NCI-H2029 treated with DMSO at 0.1 percent for 48 hours (cell line): ENCODE measurements at places on chromosomes 2 and 18.

DNA sequence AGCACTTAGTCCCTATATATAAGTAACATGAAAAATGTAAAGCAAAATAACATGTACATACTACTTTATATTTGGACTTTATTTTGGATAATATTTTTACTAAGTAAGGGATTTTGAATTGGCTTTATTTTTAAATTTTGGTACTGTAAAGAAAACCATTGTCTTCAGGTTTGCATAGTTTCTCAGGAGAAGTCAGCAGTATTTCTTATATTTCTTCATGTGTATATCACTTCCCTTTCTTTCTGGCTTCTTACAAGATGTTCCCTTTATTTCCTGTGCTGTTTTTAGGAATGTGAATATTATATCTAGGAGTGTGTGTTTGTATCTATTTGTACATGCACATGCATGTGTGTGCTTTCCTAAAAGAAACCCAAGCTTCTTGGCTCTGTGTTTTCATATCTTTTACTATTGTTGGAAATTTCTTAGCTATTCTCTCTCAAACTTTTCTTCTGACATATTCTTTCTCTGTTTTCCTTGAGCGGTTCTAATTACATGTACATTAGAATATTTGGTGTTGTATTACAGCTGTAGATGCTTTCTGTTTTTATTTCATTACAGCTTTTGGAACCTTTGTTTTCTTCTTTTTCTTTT, 1549.7 kb upstream of the ACVR2A start:
- no peak for DNase-seq

GRCh38 chr2:85753035-85753524, 711 bp upstream of the ATOH8 start:
- DNase-seq = no peak

DNA sequence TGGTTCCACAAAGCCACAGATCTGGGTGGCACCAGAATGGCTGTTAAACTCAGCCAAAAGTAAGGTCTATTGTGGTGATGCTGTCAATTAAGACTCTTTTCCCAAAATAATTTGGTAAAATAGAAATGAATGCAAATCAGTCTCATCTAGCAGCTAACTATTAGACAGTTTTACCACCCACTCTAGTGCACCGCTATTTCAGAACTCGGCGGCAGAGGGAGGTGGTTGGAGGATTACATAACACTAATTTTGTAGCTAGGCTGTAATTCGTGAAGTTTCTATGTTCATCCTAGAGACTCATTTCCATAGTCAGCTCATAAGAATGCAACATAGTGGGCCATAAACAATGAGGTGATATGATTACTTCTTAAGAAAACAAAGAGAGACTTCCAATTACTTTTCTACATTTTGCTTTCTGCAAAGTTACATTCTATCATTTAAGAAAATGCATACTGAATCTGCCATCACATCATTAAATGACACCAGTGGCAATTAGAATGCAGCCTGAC, 413.8 kb downstream of the FBXO15 start:
- DNase-seq = no peak

DNA sequence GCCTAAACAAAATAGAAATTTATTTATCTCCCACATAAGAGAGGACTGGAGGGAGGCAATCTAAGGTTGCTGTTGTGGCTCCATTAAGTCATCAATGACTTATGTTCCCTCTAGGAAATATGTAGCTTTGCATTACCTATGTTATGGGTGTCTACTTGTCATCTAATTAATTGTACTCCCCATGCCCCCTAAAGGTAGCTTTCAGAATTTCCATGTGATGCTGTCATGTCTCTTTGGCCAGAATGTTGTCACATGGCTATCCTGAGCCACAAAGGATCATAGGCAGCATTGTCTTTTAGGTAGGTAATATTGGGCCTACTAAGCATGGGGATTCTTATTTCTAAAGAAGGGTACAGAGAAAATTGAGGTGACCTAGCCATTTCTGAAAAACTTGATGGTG, 935.6 kb upstream of the FANCL start:
- DNase-seq = no peak

GRCh38 chr18:35494251-35495220, 3.2 kb downstream of the INO80C start:
- no peak for DNase-seq

GRCh38 chr18:13566941-13567746, 159.2 kb downstream of the FAM210A start:
- DNase-seq = no peak

GRCh38 chr2:56117764-56118163, 66.0 kb upstream of the CCDC85A start:
- no peak for DNase-seq

GRCh38 chr2:32932825-32933755, 13.7 kb upstream of the LTBP1 start:
- DNase-seq = no peak

DNA sequence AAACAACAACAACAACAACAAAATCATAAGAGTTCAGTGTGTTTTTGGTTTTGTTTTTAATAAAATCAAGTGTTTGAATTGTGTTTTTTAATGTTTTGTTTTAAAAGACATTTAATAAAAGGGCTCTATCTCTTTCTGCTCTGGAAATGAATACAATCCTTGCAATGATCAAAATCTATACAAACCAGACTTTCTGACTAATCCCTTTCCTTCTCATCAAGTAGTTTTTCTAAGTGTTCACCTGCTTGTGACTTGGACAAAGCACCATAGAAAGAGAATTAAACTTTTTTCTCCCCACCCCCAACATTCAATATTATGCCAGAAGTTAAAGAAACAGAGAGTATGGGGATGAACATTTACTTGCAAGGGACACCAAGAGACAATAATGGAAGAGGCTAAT, 61.4 kb downstream of the KCTD18 start:
- no peak for DNase-seq

- no peak for DNase-seq
These were observed 144.7 kb downstream of the BABAM2 start for GRCh38 chr2:28035163-28035690.

- DNase-seq = no peak
These were observed 97.4 kb upstream of the DNAJC10 start for GRCh38 chr2:182618672-182619079.

GRCh38 chr2:199994371-199994770, 39.0 kb downstream of the MAIP1 start:
- DNase-seq = no peak

GRCh38 chr2:232776435-232776834, at the start of gene KCNJ13:
KCNJ13 (minus strand) TSS chr2:232776565; CDS start chr2:232771362, 5,203 bp downstream.
- no peak for DNase-seq

DNA sequence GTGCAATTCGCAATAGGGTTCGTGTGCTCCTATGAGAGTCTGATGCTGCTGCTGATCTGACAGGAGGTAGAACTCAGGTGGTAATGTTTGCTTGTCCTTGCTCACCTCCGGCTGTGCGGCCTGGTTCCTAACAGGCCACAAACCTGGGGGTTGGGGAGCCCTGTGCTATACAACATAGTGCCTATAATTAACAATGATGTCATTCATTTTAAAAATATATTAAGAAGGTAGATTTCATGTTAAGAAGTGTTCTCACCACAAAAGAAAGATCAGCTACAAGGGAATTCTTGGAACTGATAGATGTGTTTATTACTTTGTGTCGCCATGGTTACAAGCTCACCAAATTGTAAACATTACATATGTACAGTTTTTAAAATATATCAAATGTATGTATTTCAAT, 200.5 kb downstream of the GRB14 start:
- no peak for DNase-seq

DNA sequence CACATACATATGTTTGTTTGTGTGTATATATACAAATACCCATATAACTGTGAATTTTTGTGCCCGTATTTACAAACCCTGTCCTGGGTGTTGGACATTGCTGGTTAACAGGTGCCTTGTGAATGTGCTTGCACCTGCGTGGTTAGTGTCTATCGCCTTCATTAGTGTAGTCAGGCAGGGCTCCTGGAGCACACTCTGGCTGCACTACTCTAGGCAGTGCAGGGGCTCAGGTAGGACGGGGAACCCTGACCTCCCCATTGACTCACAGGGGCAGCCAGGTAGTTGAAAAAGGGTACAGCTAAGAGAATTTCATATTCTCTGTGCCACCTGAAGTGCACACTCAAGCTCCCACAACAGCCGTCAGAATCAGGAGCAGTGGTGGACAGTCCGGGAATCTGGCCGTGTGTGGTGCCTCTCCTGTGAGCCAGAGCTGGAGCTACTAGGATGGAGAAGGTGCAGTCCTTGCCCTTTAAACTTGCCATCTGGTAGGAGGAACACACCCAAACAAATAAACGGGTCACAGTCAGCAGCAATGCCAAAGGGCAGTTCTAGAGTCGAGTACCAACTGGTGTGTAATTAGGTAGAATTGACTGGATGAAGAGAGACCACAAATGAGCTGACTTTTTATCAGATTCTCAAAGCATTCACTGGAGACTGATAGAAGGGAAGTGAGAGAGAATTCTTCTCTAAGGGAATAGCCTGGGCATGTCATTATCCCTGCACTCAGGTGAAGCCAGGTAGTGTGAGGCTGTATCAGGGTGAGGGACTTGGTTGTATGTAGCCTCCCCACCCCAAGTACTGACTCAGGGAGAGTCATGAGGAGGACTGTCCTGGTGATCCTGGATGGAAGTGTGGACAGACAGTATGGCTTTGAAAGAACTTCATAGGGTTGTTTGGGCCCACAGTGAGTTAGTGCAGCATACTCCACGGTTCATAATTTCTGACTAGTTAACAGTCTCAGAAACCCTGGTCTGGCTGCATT, 44.1 kb downstream of the FARP2 start:
- no peak for DNase-seq

- no peak for DNase-seq
These were observed 36.8 kb upstream of the GBX2 start for GRCh38 chr2:236204953-236205352.

GRCh38 chr2:1940679-1941078, 196.4 kb upstream of the PXDN start:
- no peak for DNase-seq

- DNase-seq = no peak
These were observed 39.4 kb downstream of the ACTR2 start for GRCh38 chr2:65267008-65267407.

DNA sequence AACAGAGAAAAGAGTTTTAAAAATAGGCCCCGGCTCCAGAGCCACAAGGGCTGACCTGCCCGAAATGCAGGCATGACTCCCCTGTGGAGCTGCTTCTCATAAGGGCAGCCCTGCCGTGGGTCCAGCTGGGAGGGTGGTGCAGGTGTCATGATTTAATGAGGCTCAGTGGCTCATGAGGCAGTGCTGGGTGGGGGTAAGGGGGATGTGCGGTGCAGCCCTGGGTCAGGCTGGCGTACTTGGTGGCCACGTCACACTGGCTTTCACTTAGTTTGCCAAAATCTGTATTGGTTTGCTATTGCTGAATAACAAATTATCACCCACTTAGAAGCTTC, 33.6 kb downstream of the HJURP start:
- no peak for DNase-seq

- DNase-seq = no peak
These were observed 30.9 kb downstream of the MBP start for GRCh38 chr18:77101410-77102258.

GRCh38 chr2:240832921-240833494, 13.0 kb upstream of the KIF1A start:
- no peak for DNase-seq
